ENCODE measurements at places on chromosomes 2 and 18. TPM values are rescaled to one million over a fixed set of nuclear protein-coding genes. Genes with fewer than 3 reads are reported as not detected.

The CYTIP gene
- total RNA-seq: 207 TPM

The IL36G gene
- not detected for total RNA-seq

The LTBP1 gene
- 0.21 TPM for total RNA-seq

The TSPYL6 gene
- not detected for total RNA-seq

The NAT8 gene
- not detected for total RNA-seq

The RNF152 gene
- total RNA-seq: 1.2 TPM

All from activated T-cell treated with anti-CD3 and anti-CD28 coated beads, Interleukin-2, amount 50 U/mL, for 4 hours (primary cell).